Cerebellum (tissue), 4 donors: ENCODE measurements at places on chromosomes 11 and 22.
A peak's percentile ranks its signal among the peaks of the same experiment; 100 is the strongest.

- no peak for DNase-seq
Measured at GRCh38 chr11:80502511-80502910, 1061.7 kb upstream of the TENM4 start.

- DNase-seq = peak; percentile 55
Measured at GRCh38 chr11:115672999-115673411, 168.8 kb upstream of the CADM1 start.

GRCh38 chr11:12544986-12545775 lies 129.0 kb upstream of the TEAD1 start:
- DNase-seq = no peak

DNA sequence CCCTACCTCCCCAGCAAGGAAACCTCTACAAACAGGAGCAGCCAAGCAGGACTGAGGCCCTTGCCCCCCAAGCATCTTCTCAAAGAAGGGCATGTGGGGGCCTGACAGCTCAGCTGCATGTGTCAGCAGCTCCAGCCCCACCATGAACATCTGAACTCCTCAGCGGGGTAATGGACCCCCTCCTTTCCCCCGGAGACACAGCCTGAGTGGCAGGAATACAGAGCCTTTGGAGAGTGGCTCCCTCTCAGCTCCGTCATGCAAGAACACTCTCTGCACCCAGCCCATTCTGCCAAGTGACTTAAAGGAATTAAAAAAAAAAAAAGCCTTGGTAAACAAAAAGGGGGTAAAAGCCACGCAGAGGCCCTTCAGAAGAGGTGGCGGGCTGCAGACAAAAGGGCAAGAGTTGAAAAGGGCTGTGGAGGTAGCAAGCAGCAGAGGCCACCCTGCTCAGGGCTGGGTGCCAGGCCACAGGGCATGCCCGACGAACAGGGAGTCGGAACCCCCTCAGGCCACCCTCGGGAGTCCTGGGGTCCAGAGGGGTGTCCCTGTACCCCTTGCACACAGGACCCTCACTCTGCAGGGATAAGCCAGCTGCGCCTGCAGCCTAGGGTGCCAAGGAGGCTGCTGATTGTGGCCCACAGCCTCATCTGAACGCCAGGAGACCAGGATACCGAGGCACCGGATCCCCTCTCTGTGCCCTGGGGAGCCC lies 62.5 kb downstream of the MACROD1 start:
- DNase-seq = no peak

DNA sequence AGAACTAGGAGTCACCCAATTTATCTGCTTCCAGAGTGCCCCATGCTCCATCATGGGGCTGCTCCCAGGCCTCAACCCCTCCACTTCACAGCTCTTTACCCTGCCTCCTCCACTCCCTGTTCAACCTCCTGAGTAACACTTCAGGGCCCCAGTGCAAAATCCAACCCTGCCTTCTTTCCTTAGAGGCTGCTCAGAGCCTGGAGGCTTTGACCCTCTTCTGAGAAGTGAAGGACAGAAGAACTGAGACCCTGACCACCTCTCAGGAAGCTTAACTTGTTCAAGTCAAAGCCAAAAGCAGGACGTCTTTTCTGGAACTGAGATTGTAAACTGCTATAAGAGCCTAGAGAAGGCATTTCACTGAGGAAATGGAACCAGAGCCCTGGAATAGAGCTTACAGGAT lies 15.5 kb downstream of the EIF3F start:
- no peak for DNase-seq

DNA sequence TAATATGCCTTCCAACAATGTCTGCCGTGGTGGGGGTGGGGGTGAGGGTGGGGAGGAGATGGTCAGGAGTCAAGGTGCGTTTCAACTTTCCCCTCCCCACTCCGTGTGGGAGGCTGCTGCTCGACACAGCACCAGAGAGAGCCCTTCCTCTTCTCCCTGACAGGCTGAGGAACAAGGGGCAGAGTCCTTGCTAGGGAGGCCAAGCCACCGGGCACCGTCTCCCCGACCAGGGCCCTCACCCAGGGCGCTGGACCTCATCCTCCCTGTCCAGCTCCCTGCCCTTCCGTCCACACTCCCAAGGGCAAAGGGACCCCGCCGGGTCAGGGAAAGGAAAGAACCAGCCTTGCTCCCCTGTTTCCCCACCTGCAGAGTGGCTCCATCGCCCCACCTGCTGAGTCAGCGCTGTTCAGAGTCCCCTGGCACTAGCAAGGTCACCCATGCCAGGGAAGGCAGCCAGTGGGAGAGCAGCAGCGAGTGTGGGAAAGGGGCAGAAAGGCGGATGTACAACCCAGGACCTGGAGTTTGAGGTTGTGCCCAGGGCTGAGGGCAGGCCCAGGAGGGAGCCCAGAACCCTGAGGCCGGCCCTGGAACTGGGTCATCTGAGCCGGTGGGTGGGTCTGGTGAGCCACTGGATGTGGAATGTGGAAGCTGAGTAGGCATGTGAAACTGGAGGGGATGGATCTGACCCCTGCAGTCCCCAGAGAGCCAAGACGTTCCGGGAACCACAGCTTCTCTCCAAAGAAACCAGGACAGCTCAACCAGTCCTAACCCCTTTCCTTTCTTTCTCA lies 47.2 kb downstream of the BUD13 start:
- no peak for DNase-seq

DNA sequence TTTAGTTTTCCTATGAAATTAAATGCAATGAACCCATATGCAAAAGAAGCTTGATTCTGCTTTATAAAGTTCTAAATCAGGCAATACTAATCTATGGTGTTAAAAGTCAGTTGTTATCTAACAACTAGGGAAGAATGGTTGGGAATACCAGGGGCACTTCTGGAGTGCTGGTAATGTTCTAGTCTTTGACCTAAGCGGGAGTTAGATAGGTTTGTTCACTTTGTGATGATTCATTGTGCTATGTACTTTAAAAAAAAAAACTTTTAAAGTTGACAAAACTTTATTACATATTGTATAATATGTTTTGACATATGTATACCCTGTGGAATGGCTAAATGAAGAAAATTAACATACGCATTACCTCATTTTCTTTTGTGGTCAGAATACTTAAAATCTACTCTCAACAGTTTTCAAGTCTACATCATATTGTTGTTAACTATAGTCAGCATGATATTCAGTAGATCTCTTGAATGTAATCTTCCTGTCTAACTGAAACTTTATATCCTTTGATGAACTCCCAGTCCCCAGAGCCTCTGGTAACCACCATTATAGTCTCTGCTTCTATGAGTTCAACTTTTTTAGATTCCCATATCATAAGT lies 39.2 kb downstream of the BIRC2 start:
- DNase-seq = no peak

GRCh38 chr11:96197801-96198701 lies 144.9 kb downstream of the MAML2 start:
- no peak for DNase-seq

DNA sequence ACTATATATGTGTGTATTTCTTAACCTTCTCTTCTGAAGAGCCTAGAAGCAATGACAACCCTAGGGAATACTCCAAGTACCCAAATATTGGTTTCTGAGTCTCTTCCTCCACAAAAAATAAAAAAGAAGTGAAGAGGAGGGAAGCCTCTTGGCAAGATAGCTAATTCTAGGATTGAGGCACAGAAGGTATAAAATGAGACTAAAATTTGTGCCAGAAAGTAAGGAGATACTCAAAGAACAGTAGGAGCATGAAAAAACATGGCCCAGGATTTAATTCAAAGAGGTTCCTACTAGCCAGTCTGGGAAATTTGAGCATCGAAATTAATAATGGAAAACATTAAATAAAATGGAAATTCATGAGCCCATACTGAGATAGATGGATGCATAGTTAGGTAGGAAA lies 112.1 kb downstream of the PAX6 start:
- DNase-seq = no peak

DNA sequence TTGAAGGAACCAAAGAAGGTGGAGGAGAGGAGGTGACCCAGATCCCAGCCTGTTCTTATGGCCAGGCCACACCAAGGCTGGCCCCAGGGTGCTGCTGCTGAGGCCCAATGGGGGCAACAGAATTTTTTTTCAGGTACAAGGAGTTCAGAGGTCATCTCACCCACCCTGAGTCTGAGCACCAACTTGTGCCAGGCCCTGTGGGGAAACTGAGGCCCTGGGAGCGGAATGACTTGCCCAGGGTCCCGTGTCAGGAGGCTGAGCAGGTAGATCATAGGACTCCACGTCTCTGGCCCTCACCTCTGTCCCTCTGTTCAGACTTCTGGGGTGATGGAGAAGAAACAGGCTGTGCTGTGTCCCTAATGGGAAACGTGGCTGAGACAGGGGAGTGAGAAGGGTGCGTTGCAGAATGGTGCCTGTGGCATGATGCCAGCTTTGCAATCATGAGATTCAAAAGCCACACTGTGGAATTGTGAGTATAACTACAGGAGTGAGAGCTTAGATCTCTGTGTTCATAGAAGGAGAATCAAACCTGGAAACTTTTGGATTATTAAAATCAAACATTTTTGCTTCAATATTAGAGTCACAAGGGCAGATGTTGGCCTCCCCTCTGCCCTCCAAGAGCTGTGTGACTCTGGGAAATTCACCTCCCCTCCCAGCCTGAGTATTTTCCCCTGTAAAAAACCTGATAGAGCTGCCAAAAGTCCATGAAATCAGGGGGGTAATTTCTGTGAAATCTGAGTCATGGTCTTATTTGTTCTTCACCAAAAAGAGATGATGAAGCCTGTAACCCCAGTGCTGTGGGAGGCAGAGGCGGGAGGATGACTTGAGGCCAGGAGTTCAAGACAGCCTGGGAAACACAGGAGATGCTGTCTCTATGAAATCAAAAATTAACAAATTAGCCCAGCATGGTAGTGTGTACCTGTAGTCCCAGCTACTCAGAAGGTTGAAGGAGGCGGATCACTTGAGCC lies 874 bp downstream of the APOL1 start:
- DNase-seq = no peak

GRCh38 chr22:20238901-20239675 lies 29.0 kb downstream of the RTN4R start:
- DNase-seq = no peak

- no peak for DNase-seq
Measured at GRCh38 chr22:26701323-26701722, 43.9 kb downstream of the MIAT start.

GRCh38 chr11:124748100-124748418 lies 4.0 kb downstream of the VSIG2 start:
- no peak for DNase-seq

- no peak for DNase-seq
Measured at GRCh38 chr11:108857382-108857781, 192.5 kb downstream of the DDX10 start.

DNA sequence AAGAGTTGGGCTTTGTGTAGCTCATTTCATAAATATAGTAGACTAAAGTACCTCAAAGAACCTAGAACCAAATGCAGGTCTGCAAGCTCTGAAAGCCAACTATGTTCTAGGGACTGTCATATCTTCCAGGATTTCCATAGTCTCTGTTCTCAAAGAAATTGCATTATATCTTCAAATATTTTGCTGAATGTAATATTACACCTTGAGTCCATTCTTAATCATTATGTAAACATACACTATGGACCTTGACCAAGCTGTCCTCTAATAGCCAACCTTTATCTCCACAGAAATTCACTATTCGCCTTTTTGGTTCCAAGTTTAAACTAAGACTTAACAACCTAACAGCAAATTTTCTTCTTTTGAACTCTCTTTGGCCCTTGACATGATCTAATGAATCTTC lies 678.7 kb upstream of the ARHGAP42 start:
- no peak for DNase-seq

GRCh38 chr11:114089748-114090147 lies 30.2 kb downstream of the ZBTB16 start:
- DNase-seq = no peak

DNA sequence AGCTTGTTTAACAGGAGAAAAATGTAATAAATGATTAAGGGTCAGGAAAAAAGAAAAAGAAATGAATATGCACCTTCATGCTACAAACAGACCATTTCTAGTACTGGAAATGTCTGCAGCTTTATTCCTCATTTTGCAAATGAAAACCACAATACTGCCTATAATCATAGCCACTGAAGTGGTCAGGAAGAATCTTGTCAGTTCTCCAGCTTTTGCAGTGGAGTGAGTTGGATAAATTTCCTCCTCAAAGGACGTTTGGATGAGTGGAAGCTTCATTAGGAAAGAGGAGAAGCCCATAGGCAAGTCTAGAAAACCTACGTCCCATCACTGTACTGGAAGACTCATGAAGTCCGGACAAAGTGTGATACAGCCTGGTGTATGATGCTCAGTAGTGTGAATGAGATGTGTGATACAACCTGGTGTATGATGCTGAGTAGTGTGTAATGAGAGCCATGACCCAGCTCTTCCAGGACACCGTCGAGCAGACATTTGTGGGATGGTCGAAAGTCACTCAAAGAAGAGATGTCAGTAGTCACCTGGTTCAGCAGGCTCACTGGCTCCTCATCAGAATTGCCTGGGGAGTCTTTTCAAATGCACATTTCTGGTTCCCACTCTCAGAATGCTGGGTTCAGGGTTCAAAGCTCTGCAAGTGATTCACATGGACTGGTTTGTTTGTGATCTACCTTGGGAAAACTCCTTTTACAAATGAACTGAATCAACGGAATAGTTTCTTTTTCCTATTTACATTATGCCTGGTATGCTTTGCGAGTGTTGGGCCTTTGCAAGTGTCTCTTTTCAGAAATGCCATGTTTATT lies 101.3 kb downstream of the PDHX start:
- DNase-seq = no peak
